Stimulated activated CD4-positive, alpha-beta T cell treated with anti-CD3 and anti-CD28 coated beads, Interleukin-15, amount 100 ng/mL, for 48 hours (primary cell): ENCODE measurements at places on chromosomes 13 and 19.
A peak's percentile ranks its signal among the peaks of the same experiment; 100 is the strongest.

- peak; percentile 17 for DNase-seq
These were observed 25.1 kb downstream of the DOT1L start for GRCh38 chr19:2188708-2189385.

DNA sequence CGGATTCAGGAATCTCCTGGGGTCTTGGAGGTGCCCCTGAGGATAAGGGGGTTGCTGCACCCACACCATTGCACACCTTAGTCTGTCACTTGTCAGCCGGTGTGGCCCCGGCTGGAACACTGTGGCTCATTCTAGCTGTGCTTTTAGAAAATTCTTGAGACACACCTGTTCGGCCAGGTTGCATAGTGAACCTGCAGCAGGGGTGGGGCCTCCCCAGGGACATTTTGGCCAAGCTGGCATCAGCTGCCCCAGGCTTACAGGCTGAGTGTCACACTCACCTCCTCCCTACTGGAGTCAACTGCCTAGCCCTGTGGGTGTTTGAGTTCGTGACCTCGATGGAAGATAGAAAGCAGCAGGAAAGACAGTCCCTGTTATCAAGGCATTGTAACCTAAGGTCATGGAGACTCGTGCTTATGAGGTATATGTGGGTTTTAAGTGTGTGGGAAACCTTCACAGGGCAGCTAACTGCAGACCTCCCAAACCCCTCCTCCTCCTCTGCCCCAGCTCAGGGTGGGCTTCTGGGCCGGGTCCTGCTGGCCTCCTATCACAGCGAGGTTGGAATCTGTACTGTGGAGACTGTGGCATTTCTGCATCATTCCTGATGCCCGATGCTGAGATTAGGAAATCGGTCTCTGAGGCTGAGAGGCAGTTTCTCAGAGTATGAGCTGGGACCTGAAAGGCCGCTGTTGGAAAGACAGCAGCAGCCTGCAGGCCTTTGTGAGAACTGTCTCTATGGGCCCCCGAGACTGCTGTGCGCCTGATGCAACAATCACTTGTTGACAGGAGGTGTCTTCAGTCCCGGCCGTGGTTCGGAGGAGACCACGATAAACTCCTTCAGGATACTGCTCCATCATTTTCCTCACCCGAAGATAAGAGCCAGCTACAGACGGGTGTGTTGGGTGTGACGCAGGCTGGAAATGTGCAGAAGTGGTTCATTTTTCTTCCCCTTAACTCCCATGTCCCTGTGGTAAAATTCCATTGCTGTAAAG is 72.2 kb downstream of the ATP11A start:
- DNase-seq = no peak

GRCh38 chr19:16836115-16837034 is 7.2 kb downstream of the SIN3B start:
- DNase-seq = no peak

GRCh38 chr19:49551531-49551930 is 23.7 kb downstream of the RCN3 start:
- DNase-seq = no peak

DNA sequence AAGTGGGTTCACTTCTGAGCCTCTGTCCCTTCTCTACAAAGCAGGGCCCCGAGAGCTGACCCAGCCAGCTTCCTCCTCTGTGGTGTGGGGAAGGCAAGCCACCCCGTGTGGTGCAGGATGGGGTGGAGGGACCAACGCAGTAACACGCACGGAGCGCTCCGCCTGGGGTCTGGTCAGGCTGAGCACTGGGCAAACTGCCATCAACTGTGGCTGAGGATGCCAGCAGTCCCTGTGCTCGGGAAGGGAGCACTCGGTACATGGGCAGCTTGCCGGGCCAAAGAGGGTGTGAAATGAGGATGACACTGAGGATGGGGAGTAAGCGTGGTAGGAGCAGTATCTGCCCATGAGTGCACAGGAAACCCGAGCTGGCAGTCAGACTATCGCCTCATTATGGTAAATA is 7.6 kb upstream of the GMIP start:
- no peak for DNase-seq

GRCh38 chr13:30870916-30871587 is 35.0 kb upstream of the MEDAG start:
- no peak for DNase-seq

DNA sequence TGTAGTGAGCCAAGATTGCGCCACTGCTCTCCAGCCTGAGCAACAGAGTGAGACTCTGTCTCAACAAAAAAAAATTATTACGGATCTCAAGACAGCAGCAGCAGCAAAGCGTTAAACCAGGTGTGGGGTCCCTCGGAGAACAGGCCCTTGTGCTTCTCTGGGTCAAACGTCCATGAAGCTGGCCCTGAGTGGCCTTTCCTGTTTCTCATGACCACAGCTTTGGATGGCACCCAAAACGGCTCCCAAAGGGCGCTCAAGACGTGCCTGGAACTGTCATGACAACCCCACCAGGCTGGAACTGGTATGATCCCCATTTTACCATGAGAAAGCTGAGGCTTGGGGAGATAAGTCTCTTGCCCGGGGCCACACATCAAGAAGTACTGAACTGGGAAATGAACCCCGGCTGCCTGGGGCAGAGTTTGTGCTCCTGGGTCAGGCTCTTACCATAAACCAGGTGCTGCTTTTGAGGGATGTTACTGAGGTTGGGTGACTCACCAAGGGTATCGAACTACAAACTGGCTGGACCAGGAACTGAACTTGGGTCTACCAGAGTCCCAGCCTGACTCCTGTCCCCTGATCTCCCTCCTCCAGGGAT is 11.6 kb upstream of the SAMD1 start:
- no peak for DNase-seq

GRCh38 chr13:75959861-75960481 is 323.8 kb downstream of the LMO7 start:
- no peak for DNase-seq
